A673 (cell line): ENCODE measurements at places on chromosomes 7 and 10. TPM values are rescaled to one million over a fixed set of nuclear protein-coding genes. Genes with fewer than 3 reads are reported as not detected.

- no peak for DNase-seq
Observed at GRCh38 chr7:81075150-81075549, 156.3 kb upstream of the SEMA3C start.

DNA sequence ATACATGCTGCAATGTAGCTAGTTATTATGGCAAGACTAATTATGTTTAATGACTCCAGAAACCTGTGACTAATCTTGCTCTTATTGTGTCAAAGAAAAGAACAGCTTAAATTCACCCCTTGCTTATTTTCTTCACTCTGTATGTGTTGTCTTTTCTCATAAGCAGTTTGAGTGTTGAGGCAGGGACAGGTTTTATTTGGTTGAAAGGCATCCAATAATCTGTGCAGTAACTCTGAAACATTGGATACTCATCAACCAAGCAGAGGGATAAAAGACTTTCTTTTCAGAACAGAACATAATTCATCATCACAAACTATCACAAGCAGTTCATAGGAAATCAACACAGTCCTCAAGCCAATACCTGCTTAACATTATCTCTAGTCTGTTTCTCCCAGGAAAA lies 797.6 kb upstream of the MBL2 start:
- DNase-seq, result no peak

DNA sequence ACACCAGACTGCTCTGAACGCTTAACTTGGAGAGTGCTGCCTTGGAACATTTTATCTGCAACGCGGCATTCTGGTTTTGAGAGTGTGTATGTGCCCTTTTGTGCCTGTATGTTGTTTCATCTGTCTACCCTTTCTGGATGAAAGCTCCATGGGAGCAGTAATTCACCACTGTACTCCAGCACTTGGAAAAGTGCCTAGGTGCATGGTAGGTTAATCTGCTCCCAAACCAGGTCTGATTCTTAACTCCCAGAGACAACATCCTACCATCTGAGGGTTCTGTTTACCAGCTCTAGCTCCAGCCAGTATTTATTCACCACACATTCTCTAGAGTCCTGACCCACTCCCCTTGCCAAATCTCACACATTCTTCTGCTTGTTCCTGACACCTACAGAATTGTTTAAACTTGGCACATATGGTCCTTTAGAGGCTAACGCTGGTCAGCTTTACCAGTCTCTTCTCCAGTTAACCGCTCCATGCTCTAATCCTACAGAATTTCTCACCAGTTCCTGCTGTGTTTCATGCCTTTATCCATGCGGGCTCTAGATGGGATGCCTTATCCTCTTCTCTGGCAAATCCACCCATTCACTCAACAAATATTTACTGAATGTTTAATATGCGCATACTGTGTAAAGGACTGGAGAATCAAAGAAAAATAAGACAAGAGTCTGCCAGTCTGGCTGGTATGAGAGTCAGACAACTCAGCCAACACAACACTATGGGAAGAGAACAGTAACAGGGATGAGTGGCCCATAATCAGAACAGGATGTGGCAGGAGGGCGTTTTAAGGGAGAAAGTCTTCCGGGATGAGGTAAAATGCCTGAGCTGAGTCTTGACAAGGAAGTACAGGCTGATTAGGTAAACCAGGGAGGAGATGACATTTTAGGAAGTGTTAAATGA lies 46.3 kb downstream of the MTPN start:
- DNase-seq, result peak; percentile 65

GRCh38 chr10:18829259-18829658 lies 170.0 kb downstream of the ARL5B start:
- DNase-seq, result no peak

DNA sequence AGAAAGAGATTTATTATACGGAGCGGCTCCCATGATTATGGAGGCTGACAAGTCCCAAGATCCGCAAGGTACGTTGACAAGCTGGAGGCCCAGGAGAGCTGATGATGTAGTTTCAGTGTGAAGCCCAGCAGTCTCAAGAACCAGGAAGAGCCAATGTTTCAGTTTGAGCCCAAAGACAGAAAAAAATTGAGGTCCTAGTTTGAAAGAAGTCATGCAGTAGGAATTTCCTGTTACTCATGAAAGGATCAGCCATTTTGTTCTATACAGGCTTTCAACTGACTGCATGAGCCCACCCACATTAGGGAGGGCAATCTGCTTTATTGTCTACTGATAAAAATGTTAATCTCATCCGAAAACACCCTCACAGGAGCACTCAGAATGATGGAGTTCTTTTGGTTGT lies 51.5 kb downstream of the CCDC71L start:
- peak; percentile 53 for DNase-seq

DNA sequence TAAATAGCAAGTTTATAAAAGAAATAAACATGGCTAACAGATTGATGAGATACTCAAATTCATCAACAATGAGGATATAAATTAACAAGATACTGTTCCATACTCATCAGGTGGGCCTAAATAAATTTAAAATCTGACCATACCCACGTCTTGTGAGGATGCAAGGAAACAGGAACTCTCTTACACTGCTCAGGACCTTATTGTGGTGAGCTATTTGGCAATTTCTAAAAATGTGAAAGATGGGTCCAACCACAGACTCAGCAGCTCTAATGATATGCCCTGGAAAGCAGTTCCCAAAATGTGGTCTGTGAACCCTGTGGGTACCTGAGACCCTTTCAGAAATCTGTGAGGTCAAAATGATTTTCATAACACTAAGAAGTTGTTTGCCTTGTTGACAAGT lies 21.5 kb downstream of the RPP38 start:
- no peak for DNase-seq

GRCh38 chr7:21191321-21192073 lies 236.4 kb upstream of the SP4 start:
- DNase-seq, result no peak

DNA sequence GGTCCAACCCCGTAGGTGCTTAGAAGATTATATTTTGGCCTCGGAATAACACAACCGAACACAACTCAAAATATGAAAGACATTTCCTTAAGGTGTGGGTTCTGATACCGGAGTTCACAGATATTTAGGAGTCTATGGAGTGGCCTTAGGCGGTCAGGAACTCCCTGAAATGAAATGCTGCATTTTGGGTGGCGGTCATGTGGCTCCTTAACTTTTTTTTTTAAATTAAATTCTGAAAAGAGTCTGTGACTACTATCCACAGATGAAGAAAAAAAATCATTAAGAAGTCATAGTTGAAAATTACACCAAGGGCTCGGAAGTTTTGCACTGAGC lies 290.9 kb upstream of the NFE2L3 start:
- DNase-seq, result no peak

DNA sequence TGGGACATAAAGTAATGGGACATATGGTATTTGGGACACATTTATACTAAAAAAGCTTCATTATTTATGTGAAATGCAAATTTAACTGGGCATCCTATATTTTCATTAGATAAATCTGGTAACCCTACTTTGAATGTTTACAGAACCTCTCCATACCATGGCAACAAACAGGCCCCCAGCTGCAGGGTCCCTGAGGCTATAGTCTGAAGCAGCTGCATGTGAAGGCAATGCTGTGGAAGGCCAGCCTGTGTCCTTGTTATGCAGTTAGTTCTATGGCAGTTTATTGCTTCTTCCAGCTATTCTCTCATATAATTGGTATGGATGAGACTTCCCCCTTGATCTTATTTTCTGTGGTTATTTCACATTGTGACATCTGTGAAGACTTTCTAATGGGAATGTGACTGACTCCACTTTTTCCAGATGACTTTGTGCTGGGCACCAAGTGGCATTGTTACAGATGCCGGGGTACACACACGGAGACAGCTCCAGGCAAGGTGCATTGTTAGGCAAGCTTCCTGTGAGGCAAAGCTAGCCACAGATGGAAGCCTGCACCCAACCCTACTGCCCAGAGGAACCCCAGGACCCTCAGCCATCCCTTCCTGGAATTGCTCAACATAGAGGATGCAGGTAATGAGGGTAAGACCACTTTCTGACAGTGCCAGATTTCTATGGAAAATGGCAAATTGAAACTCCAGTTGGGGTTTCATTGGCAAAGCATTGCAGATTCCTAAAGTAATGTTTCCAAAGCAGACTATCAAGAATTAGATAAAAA lies 49.5 kb upstream of the ADAM12 start:
- no peak for DNase-seq

DNA sequence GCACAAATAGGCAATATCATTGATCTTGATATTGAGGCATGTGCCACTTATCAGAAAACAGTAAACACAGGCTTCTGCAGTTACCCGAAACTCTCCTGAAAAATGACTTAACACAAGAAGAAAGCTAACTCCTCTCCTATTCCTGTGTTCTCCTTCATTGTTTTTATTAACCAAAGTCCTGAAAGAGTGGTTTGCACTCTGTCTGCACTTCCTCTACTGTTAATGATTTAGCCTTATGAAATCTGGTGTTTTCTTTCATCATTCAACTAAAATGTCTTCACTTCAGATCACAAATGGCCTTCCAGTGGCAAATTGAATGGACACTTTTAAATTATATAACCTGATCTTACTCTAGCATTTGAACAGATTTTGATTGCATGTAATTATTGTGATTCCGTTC lies 630.6 kb upstream of the PHF14 start:
- DNase-seq, result no peak

The WNT2 gene
- total RNA-seq, result not detected in 2 replicates

The SPOCK2 gene
- total RNA-seq, result 0.11 and 0.32 TPM in 2 replicates

The REEP3 gene
- 39.6 and 51.4 TPM in 2 replicates for total RNA-seq

The ADARB2 gene
- total RNA-seq, result 0.17 TPM in 1 of 2 replicates, not detected in the other

The FOXI2 gene
- total RNA-seq, result not detected in 2 replicates

The UCN3 gene
- not detected in 2 replicates for total RNA-seq

The ATRNL1 gene
- 2.4 and 3.0 TPM in 2 replicates for total RNA-seq

The CRHR2 gene
- not detected in 2 replicates for total RNA-seq

The TMEM236 gene
- 0.06 and 0.13 TPM in 2 replicates for total RNA-seq

The TSPAN33 gene
- total RNA-seq, result 1.6 and 3.5 TPM in 2 replicates

The SPDYE2 gene
- total RNA-seq, result not detected in 2 replicates

The TSPAN14 gene
- total RNA-seq, result 50.4 and 55.8 TPM in 2 replicates

The BRI3 gene
- total RNA-seq, result 76.9 and 85.8 TPM in 2 replicates
